ENCODE measurements at places on chromosomes 2 and 18.

GRCh38 chr2:28348921-28349320 is 43.7 kb upstream of the FOSL2 start:
- no peak for DNase-seq

DNA sequence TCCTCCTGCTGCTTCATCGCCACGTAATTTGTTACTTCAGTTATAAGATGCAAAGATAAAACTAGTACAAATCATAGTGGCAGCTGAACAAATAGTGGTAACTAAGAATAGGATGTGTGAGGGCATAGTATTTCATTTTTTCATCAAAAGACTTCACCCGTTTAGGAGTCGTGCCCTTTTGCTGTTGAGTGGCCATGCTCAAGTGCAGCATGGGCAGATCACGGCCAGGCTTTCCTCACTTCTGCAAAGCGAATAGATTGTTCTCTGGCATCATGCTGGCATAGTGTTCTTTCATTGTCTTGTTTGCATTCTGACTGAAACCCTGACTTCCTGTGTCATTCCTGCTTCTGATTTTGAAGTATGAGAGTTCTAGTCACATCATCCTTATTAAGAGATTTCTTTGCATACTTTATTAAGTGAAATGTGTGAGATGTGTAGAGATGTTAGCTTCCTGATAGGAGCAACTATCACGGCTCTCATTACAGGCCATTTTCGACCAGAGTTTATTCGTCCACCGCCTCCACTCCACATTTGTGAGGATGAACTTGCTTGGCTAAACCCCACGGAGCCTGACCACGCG is 11.8 kb downstream of the CNOT11 start:
- peak; percentile 45 for DNase-seq

- DNase-seq, result no peak
These were observed 43.1 kb upstream of the LONRF2 start for GRCh38 chr2:100365434-100365833.

DNA sequence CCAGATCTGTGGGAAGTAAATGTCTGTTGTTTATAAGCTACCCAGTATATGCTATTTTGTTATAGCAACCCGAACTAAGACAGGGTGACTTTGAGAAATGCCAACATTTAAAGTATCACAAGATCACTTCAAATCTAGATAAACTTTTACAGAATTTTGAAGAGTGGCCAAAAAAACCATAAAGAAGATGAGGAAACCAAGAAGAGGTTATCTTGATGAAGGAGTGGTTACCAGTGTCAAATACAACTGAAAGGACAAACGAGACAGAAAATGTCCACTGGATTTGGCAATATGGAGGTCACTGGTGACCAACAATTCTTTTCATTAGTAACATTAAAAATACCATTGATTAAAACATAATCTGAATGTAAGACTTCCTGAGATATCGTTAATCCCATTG is 235.7 kb downstream of the DYM start:
- no peak for DNase-seq

DNA sequence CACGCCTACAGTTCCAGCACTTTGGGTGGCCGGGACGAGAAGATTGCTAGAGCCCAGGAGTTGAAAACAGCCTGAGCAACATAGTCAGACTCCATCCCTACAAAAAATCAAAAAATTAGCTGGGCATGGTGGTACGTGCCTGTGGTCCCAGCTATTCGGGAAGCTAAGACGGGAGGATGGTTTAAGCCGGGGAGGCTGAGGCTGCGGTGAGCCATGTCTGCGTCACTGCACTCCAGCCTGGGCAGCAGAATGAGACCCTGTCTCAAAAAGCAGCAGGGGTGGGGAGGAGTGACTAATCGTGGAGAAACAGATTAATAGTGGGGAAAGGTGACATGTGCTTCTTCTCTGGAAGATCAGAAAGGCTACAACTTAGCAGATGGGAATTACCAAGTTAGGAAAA is 58.1 kb upstream of the GPC1 start:
- no peak for DNase-seq

- DNase-seq, result no peak
These were observed 178.8 kb downstream of the RPRM start for GRCh38 chr2:153299809-153300208.

- peak; percentile 8 for DNase-seq
These were observed at the start of gene CD302 for GRCh38 chr2:159797543-159798375. Gene CD302, minus strand, starts transcription at chr2:159798208. Its CDS starts 10 bp downstream, at chr2:159798198.

- no peak for DNase-seq
These were observed 72.3 kb downstream of the CMPK2 start for GRCh38 chr2:6793371-6793770.

- DNase-seq, result no peak
These were observed 3.8 kb downstream of the PROC start for GRCh38 chr2:127421871-127422558.

DNA sequence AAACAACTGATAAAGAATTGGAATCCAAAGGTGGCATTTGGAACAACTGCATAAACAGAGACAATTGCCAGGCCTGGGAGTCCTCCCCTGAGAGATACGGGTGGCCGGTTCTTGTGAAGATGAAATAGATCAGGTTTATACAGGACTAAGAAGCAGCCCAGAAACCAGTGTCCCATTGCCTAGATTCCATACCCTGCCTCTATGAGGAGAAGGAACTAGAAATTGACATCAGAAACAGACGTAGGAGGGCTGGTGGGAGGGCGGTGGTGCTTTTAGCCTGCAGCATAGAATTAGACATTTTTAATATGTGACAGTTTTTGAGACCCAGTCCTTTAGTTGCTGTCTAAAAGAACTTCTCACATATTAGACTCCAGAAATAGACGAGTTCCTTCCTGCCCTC is 11.8 kb upstream of the SH3BP4 start:
- DNase-seq, result no peak

GRCh38 chr2:86221066-86221684 is 21.9 kb downstream of the MRPL35 start:
- peak; percentile 71 for DNase-seq

GRCh38 chr2:27065128-27065527 is 6.3 kb downstream of the OST4 start:
- DNase-seq, result no peak

Data from activated CD4-positive, alpha-beta T cell treated with anti-CD3 and anti-CD28 coated beads, Interleukin-2, amount 50 U/mL, for 16 hours (primary cell).